Progenitor cell of endocrine pancreas (in vitro differentiated cells): ENCODE measurements at places on chromosomes 11 and 22. TPM values are rescaled to one million over a fixed set of nuclear protein-coding genes. Genes with fewer than 3 reads are reported as not detected.

DNA sequence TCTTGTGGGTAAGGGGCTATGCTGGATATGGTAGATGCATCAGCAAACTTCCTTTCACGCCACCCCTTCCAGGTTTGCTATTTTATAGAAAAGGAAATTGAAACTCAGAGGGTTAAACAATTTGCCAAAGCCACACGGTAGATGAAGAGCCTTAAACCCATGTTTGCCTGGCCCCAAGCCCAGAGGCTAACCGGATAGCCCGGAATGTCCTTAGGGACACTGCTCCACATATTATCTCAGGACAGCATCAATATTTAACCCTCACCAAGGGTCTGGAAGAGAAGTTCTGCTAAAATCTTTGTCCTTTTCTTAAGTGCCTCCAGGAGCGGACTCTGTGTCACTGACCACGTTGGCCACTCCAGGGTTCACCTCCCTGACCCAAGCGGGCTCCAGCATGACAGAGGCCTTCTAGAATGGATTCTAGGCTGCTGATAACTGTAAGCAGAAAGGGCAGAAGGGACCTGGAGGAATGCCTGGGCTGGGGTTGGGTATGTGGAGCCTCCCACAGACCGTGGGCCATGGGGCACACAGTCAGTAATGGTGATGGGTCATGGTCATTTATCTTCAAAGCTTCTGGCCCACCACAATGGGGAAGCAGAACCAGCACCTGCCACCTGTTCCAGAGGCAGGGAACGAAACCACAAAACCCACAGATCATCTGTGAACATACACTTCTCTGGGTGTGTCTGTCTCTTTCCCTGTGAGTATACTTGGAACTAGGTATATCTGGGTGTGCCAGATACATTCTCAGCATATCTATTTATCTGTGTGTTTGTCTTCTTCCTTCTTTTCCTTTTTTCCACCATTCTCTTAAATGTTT, 5.4 kb upstream of the TMEM86A start:
- no peak for DNase-seq

DNA sequence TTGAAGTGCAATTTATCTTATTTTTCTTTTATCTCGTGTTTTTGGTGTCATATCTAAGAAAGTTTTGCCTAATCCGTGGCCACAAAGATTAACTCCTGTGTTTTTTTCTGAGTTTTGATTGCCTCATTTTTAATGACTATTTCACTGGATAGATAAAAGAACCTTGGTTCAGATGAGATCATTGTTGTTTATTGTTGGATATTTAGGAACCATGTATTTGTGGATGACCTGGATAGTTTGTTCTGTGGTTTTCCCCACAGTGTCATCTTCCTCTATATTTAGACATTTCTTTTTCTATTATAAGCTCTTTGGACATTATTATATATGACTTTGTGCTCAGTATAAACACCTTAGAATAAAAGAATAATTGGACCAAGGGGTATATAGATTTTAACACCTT, 37.2 kb downstream of the PPP6R3 start:
- no peak for DNase-seq

DNA sequence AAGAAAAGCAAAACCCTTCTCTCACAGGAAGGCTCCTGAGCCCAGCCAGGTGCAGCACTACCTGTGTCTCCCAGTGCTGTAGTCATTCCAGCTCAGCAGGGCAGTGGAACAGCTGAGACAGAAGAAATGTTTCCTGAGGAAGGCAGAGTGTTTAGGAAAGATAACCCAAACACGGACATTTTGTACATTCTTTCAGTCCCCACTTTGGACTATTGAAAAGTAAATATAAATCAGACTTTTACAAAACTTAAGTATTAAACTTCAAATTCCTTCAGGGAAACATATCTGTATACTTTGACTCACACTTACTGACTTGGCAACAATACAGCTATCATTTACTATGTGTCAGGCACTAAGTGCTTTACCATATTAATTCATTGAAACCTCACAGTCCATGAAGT, 40.4 kb downstream of the RRAS2 start:
- no peak for DNase-seq

Gene ASPHD2
- 4.0 and 4.2 TPM in 2 replicates for total RNA-seq

GRCh38 chr11:8218840-8219239, 44.8 kb downstream of the LMO1 start:
- DNase-seq, result no peak

DNA sequence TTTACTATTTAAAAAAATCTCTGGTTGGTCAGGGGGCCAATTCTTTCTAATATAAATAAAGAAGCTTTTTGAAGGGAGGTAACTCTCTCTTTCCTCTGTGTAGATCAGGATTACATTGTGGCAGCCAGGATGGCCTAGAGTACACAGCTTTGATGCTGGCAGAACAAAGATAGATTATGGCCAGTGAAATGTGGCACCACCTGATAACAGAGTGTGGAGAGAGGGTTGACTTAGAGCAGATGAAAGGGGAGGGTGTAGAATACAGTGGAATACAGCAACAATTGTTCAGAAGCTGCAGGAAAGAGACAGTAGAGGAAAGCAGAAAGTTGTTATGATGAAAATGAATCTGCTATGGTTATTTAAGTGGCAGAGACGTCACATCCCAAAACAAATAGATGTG, 99.0 kb downstream of the FAR1 start:
- DNase-seq, result no peak
